Stimulated activated CD8-positive, alpha-beta memory T cell treated with anti-CD3 and anti-CD28 coated beads, Interleukin-4, amount 100 ng/mL, for 4 hours (primary cell): ENCODE measurements at places on chromosomes 13 and 19.

DNA sequence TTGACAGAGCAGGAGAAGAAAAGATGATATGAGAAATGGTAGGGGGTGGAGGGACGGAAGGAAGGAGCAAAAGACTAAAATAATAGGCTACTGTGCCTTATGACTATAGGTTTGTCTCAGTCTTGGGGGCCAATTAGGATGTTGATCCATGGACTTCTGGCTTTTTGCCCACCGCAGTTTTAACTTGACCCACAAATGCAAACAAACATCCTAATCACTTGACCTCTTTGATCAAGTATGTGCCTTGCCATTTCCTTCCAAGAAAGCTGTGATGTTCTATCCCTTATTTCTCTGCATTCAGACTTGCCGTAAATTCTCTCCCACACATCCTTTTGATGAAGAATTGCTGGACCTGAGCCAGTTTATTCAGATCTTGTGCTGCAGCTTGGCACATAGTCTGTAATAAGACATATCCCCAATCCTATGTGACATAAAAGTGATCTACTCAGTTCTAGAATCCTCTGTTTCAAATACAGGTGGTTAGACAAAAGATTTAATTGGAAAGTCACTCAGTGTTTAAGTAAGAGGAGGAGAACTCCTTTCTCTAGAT, 62.8 kb downstream of the TPT1 start:
- DNase-seq = no peak

GRCh38 chr19:4365791-4366665, 22.7 kb downstream of the MPND start:
- no peak for DNase-seq

DNA sequence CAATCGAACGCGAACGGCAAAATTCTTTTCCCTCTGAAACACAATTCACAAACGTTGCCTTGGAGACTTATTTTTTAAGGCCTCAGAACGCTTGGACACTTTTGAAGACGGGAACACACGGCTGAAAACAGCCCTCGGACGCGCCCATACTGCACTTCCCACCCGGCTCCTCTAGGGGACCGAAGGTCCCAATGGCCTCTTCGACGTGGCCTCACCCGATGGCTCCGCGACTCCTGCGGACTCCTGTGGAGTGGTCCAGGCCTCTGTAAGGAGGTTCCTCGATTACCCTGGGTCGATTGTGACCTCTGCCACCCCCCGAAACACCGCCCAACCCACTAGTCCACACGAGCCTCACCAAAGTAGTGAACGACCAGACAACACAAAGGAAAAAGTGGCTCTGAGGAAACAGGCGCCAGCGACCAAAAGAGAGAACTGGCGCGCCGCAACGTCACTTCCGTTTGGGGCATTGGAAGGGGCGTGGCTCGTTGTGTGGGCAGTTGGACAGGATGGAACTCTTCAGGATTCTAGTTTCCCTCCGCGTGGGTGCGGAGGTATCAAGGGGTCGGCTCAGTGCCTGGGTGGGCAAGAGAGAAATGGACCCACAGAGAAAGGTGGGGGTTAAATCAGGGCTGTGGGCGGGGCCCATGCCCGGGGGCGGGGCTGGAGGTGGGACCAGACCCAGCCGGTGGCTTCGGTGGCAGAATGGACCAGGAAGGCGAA, at the start of gene ZNF560:
Gene ZNF560, minus strand, starts transcription at position 434 of the 720 bp plus-strand sequence. CDS start 23,303 bp downstream, outside the sequence.
- no peak for DNase-seq

DNA sequence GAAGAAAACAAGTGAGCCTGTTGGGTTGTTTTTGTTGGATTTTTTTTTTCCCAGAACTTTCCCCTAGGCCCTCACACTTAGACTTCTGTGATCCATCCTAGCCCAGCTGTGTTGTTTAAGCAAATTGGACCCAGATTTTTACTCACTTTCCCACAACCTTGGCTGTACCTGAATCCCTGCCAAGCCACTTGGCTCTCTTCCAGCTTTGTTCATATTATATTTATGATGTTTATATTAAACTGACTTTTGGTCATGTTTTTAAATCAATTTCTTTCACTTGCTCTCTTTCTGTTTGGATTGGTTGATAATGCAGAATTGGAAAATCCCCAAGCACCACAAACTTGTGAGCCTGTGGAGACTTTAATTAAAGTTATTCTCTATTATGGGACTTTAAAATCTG, 16.6 kb downstream of the OLFM4 start:
- no peak for DNase-seq

GRCh38 chr19:42324655-42325307, 654 bp upstream of the MEGF8 start:
- no peak for DNase-seq

GRCh38 chr19:18109733-18110608, 12.4 kb downstream of the MAST3 start:
- no peak for DNase-seq

DNA sequence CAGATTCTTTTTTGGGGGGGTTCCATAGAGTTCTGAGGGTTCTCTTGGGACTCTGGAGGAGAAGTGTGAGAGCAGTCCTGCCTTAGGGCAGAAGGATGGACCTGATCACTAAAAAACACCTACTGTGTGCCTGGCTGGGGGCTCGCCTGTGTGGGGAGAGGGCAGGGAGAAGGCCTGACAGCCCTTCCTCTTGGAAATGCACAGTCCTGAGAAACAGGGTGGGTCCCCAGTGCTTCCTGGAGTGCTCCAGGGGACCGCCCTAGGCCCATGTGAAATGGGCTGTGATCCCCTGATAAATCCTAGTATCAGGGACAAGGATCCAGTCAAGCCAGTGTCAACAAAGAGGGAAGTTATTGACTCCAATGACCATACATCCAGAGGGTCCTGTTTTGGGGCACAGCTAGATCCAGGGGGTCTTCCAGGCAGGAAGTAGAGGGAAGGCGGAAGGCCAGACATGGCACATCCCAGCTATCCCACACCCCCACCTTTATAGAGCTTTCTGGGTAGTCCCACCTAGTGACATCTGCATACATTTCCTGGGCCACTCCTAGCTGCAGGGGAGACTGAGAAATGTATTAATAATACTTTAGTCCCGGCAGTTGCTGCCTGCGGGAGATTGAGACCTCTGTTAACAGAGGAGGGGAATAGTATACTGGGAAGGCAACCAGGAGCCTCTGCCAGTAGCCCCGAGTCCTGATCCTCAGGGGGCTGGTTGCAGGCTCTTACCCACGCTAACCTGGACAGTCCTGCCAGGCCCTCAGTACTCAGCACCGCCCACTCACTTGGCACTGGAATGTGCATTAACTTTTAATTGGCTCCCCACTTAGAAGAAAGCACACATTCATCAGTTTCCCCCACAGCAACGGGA, 13.7 kb downstream of the BCKDHA start:
- no peak for DNase-seq
